ENCODE measurements at places on chromosomes 12 and 14.

DNA sequence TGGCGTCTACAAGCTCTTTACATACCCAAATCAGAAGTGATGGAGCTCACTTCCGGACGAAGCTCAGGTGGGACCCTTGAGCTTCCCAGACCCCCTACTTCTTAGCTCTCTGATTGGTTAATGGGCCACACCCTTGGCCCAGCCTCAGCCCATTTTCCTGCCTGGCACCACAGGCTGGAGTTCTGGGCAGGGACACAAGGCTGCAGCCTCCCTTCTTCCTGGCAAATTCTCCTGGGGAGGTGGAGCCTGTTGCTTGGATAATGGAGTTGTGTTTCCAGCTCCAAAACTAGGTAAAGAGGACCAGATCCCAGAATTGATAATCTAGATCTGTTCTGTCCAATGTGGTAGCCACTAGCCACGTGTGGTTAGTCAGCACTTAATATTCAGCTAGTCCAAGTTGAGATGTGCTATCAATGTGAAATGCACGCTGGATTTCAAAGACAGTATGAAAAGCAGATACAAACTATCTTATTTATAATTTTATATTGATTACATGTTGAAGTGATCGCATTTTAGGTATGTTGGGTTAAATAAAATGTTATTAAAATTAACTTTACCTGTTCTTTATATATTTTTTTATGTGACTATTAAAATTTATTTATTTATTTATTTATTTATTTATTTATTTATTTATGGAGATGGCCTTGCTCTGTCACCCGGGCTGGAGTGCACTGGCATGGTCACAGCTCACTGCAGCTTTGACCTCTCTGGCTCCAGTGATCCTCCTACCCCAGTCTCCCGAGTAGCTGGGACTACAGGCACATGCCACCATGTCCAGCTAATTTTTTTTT, 12.6 kb upstream of the FAIM2 start:
- DNase-seq: no peak
- no peak overlapping the region for H3K4me3 ChIP-seq
- no peaks in the 10 kb centered on the region for H3K4me1 ChIP-seq
- H3K27me3 ChIP-seq: no peaks in the 10 kb centered on the region
- H3K27ac ChIP-seq: no peak overlapping the region

DNA sequence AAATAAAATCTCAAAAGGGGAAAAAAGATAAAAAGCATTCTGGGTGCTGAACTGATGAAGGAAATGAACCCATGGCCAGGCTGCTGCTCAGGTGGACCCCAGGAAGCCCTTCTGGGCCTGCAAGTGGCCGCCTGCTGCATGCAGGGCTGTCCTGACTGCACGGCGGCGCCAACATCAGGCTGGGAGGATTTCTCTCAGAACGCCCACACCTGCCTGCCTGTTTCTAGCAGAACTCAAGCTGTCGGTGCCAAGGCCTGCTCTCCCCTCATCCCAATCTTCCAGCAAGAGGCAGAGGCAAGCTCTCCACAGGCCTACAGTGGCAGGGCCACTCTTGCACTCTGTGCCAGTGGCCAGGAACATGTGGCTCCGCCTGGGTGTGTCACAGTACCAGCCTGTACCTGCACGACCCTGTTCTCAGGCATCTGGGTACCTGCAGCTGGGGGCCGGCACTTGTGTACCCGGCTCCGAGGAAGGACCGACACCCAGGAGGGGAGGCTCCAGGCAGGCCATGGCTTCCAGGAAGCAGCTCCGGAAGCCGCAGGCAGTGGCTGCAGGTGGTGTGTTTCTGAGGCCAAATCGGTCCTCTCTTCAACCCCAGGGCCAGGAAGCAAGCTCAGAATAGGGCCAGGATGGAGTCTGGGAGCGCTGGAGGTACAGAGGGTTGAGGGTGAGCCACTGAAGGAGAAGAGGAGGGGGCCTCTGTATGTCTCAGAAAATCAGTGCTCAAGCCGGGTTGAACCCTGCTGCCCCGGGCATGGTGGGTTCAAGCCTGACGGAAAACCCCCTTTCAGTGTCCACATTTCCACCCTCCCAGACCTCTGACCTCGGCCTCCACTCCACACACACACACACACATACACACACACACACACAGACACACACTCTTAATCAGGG, 2.5 kb upstream of the INF2 start:
- H3K4me3 ChIP-seq: no peak overlapping the region
- peaks cover 24% of the 10 kb centered on the region for H3K36me3 ChIP-seq
- no peak overlapping the region for H3K27ac ChIP-seq
- no peaks in the 10 kb centered on the region for H3K27me3 ChIP-seq
- no peak for DNase-seq

GRCh38 chr14:64296561-64296960, 2.4 kb upstream of the ESR2 start:
- no peak overlapping the region for H3K27ac ChIP-seq
- peaks cover 21% of the 10 kb centered on the region for H3K4me1 ChIP-seq
- DNase-seq: peak; percentile 39
- no peaks in the 10 kb centered on the region for H3K36me3 ChIP-seq
- no peak overlapping the region for H3K4me3 ChIP-seq
- H3K27me3 ChIP-seq: peaks cover 7% of the 10 kb centered on the region

- DNase-seq: peak; percentile 39
- H3K4me3 ChIP-seq: no peak overlapping the region
- peaks cover 21% of the 10 kb centered on the region for H3K4me1 ChIP-seq
- no peaks in the 10 kb centered on the region for H3K36me3 ChIP-seq
- peak overlapping the region; percentile 27 for H3K27ac ChIP-seq
These were observed 30.3 kb downstream of the NFKBIA start for GRCh38 chr14:35374263-35374712.

- H3K4me1 ChIP-seq: peaks cover 8% of the 10 kb centered on the region
- H3K27ac ChIP-seq: no peak overlapping the region
- no peaks in the 10 kb centered on the region for H3K27me3 ChIP-seq
- no peak overlapping the region for H3K4me3 ChIP-seq
- no peak for DNase-seq
These were observed 132.6 kb downstream of the ITPR2 start for GRCh38 chr12:26700430-26700829.

DNA sequence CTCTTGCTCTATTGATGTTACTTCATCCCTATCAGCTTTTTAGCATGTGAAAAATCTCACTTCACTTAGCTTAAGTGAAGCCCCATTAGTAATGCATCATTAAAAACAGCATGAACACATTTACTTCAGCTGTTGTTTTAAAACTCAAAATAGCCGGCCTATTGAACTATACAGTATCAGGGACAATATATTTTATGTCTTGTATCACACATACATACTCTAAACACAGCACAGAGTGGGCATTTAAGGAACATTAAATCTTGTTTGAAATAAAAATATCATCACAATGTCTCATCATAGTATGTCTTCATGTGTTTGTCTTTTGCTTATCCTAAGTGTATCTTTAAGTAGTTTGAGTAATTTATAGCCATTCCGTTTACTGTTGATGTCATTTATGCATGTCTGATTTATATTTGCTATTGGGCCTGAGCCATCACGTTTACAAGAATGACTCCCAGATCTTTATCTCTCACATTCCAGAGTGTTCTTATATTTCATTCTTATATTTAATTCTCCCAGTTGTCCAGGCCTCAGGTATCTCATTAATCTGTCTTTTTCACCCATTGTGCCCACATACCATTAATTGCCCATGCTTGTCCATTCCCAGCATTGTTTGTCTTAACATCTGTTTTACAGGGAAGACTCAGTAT, 57.5 kb downstream of the ARHGAP5 start:
- no peaks in the 10 kb centered on the region for H3K27me3 ChIP-seq
- no peak for DNase-seq
- peaks cover 36% of the 10 kb centered on the region for H3K36me3 ChIP-seq

- no peak overlapping the region for H3K4me3 ChIP-seq
- H3K4me1 ChIP-seq: no peaks in the 10 kb centered on the region
- no peaks in the 10 kb centered on the region for H3K36me3 ChIP-seq
- DNase-seq: no peak
- H3K27ac ChIP-seq: no peak overlapping the region
These were observed 56.5 kb upstream of the CCND2 start for GRCh38 chr12:4217091-4217490.

DNA sequence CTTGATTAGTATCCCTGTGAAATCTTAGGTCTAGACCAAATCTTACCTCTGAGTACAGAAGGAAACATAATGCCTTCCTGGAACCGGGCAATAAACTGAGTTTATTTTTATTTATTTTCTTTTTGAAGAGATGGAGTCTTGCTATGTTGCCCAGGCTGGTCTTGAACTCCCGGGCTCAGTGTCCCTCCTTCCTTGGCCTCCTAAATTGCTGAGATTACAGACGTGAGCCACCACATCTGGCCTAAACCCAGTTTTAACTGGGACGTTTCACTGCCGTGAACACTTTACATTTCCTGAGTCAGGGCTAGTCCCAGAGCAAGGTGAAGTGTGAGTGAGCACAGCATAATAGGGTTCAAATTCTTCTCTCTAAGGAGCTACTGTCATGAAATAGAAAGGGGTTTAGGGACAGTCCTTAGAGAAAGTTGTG, 671 bp downstream of the GUCY2C start:
- no peak overlapping the region for H3K27ac ChIP-seq
- no peaks in the 10 kb centered on the region for H3K27me3 ChIP-seq
- H3K36me3 ChIP-seq: no peaks in the 10 kb centered on the region
- DNase-seq: no peak
- H3K4me3 ChIP-seq: no peak overlapping the region

GRCh38 chr12:4653691-4654090, 4.8 kb downstream of the NDUFA9 start:
- no peak for DNase-seq
- no peak overlapping the region for H3K27ac ChIP-seq
- no peaks in the 10 kb centered on the region for H3K27me3 ChIP-seq

GRCh38 chr14:77303417-77304156, 17.1 kb downstream of the POMT2 start:
- no peaks in the 10 kb centered on the region for H3K36me3 ChIP-seq
- peak overlapping the region; percentile 13 for H3K27ac ChIP-seq
- H3K4me1 ChIP-seq: peaks cover 47% of the 10 kb centered on the region
- H3K27me3 ChIP-seq: no peaks in the 10 kb centered on the region
- no peak overlapping the region for H3K4me3 ChIP-seq

- peak; percentile 76 for DNase-seq
- no peaks in the 10 kb centered on the region for H3K27me3 ChIP-seq
These were observed 197.0 kb downstream of the DAD1 start for GRCh38 chr14:22391908-22392565.

- no peak overlapping the region for H3K27ac ChIP-seq
- DNase-seq: no peak
- no peaks in the 10 kb centered on the region for H3K27me3 ChIP-seq
These were observed 440.2 kb downstream of the ATP23 start for GRCh38 chr12:58381546-58381945.

GRCh38 chr12:95548056-95548538, 3.2 kb downstream of the USP44 start:
- no peak overlapping the region for H3K27ac ChIP-seq
- peaks cover 7% of the 10 kb centered on the region for H3K4me1 ChIP-seq
- H3K4me3 ChIP-seq: peak overlapping the region; percentile 69
- H3K36me3 ChIP-seq: 0 out of 2 replicates have a peak, but pooled peaks cover 3% of the 10 kb centered on the region

DNA sequence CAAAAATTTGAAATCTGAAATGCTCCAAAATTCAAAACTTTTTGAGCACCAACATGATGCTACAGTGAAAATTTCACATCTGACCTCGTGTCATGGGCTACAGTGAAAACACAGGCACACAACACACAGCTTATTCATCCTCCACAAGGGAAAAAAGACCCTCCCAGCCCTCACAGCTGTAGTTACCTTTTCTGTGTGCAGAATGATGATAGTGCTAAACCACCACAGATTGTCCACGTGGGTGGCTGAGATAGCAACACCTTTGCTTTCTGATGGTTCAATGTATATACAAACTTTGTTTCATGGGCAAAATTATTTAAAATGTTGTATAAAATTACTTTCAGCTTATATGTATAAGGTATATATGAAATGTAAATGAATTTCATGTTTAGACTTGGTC, 46.8 kb downstream of the FRS2 start:
- peaks cover 18% of the 10 kb centered on the region for H3K4me1 ChIP-seq
- H3K27ac ChIP-seq: no peak overlapping the region
- no peaks in the 10 kb centered on the region for H3K27me3 ChIP-seq
- H3K36me3 ChIP-seq: 0 out of 2 replicates have a peak, but pooled peaks cover 3% of the 10 kb centered on the region
- no peak overlapping the region for H3K4me3 ChIP-seq

- H3K4me1 ChIP-seq: no peaks in the 10 kb centered on the region
- H3K4me3 ChIP-seq: no peak overlapping the region
- no peak overlapping the region for H3K27ac ChIP-seq
- no peak for DNase-seq
- H3K27me3 ChIP-seq: no peaks in the 10 kb centered on the region
These were observed 768.3 kb upstream of the ATXN7L3B start for GRCh38 chr12:73769337-73769736.

DNA sequence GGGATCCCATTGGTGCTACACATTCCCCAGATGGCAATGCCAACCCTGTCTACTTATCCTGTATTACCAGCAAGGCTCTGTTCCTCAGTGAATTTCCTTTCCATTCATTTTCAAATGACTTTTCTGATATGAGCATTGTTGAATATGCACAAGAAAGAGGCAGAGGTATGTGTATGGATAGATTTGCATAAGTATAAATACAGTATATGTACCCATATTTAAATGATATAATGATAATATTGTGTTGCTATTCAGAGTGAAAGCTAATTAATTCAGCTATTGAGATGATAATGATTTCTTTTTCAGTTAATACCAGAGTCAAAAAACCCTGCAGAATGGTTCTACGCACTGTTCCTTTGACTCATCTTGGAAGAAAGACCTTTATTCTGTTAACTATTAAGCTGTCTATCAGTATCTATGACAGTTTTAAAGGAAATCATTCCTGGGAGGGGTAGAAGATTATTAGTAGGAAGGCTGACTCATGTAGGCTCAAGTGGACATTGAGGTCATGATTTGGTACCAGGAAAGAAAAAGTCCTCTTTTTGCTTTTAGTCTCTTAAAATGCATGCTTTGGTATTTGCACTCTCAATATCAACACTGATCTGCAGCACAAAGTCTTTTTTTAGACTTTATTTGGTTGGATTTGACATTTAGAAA, 44.9 kb upstream of the GAS2L3 start:
- H3K36me3 ChIP-seq: no peaks in the 10 kb centered on the region
- no peak overlapping the region for H3K4me3 ChIP-seq
- no peaks in the 10 kb centered on the region for H3K4me1 ChIP-seq
- no peak for DNase-seq

GRCh38 chr12:91819132-91819447, 326.6 kb downstream of the BTG1 start:
- no peaks in the 10 kb centered on the region for H3K4me1 ChIP-seq
- DNase-seq: no peak
- no peaks in the 10 kb centered on the region for H3K36me3 ChIP-seq

DNA sequence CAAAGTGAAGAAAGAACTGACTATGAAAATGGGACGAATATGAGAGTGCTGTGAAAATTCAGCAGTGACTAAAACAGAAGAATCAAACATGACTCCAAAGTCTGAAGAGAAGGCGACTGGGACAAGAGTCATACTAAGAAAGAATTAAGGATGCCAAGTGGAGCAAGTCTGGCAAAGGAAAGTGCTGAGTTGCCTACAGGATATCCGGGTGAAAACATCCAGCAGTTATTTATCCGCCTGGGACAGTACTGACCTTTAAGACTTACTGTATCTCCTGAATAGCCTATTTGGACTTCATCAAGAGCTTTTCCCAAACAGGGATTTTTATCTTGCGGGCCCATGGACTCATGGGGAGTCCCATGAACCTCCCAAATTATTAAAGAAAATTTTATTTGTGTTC, 41.1 kb downstream of the KICS2 start:
- peaks cover 39% of the 10 kb centered on the region for H3K4me1 ChIP-seq
- peak; percentile 50 for DNase-seq
- no peaks in the 10 kb centered on the region for H3K27me3 ChIP-seq
